ENCODE measurements at places on chromosomes 2 and 18.
A peak's percentile ranks its signal among the peaks of the same experiment; 100 is the strongest.

DNA sequence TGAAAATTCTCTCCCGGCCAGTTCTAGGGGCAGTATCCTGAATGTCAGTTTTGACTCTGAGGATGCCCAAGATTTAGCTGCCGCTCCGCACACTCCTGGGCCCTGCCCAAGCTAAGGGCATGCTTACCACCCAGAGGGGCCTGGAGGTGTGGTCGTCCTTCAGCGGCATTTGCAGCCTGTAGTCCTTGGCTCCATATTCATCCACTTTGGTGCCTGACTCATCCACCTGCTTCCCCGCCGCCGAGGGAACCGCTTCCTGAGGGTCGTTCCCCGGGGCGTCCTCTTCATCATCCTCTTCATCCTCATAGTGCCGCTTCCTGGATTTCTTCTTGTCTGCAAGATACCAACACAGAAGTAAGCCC, 577 bp downstream of the ERCC3 start:
- no peak for DNase-seq

DNA sequence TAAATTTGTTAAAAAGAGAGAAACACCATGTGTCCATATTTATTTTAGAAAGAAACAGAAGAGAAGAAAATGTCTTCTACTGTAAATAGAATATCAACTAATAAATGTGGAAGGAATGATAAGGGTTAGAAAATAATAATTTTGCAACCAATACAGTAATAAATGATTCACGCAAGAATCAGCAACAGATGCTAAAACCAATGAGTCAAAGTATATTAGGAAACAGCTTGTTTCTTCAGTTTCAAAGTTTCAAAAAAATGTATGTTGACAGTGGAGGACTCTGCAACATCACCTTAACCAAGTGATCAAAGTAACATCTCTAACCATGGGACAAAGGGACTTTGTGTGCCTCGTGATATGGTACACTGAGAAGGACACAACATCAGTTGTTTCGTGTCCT, 147.0 kb downstream of the TWIST2 start:
- DNase-seq = no peak

DNA sequence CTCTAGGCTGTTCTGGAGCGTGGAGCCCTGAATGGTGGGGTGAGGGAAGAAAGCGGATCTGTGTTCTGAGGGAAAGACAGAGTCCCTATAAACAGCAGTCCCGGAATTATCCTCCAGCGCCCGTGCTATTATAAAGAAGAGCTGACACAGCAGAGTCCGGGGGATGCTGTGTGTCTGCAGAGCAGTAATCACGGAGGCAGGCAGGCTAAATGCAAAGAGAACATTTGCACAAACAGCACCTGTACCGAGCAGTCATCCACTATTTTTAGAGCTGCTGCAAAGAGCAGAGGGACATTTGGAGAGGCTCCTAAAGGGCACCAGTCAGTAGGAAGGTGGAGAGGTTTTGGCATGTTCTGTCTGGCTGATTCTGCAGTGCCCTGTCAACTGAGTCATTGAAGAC, 293.8 kb upstream of the SLC14A2 start:
- DNase-seq = no peak

DNA sequence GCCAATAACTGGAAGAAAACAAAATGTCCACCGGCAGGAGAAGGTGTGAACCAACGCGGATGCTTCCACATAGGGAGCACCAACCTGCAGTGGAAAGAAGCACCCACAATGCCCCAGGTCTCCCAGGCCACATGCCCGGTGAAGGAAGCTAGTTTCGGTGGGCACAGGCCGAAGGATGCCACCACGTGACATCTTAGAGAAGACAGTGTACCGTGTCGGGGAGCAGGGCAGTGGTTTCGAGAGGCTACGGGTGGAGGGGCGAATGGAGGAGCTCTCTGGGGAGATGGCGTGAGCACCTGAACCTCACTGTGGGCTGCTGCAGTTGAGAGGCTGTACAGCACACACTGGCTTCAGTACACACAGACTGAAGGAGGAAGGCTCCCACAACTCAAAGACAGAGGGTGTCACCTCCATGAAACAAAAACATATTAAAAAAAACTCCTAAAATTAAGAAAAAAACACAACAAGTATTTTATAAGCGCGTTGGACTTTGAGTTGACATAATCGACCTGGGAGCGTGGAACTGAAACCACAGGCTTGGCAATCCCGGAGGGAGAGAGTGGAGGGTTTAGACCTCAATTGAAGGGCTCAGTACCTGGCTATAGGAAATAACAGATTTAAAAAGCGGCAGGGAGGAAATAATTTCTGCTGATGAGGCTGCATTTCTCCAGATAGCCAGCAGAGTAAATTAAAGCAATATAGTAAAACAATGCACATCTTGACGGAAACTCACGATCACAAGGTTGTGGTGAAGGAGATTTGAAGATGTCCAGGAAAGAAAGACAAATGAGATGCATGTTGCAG, 160.1 kb downstream of the RTP5 start:
- DNase-seq = no peak

- no peak for DNase-seq
Measured at GRCh38 chr2:48450936-48451602, 78.9 kb upstream of the STON1 start.

DNA sequence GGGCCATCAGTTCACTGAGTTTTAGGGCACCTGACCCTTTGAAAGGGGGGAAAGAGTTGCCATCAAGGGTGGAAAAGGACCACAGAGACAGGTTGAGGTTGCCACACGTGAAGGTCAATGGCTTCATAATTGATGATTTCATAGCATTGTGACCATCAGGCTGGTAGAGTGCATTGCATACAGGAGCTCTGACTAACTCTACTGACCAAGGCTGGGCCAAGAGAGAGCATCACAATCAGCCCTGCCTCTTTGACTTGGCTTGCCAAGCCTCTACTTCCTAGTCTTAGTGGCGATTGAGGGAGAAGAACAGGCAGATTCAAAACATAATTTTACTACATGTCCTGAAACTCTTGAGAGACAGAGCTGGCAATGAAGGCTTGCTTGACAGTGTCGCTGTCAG, 5.8 kb upstream of the TNP1 start:
- no peak for DNase-seq

DNA sequence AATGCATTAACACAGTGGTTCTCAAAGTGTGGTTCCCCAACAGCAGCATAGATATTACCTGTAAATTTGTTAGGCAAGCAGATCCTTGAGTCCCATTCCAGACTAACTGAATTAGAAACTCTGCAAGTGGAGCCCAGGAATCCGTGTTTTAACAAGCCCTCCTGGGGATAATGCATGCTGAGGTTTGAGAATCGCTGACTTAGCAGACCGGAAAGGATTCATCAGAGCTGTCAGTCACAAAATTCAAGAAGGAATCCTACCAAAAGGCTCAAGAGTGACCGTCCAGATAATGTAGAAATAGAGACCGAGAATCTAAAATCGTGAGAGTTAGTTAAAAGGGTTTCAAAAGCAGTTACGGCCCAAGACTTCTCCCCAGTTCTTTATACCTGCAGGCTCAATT, 66.9 kb downstream of the LOXHD1 start:
- no peak for DNase-seq

GRCh38 chr18:11118051-11118766, 31.2 kb downstream of the PIEZO2 start:
- no peak for DNase-seq

DNA sequence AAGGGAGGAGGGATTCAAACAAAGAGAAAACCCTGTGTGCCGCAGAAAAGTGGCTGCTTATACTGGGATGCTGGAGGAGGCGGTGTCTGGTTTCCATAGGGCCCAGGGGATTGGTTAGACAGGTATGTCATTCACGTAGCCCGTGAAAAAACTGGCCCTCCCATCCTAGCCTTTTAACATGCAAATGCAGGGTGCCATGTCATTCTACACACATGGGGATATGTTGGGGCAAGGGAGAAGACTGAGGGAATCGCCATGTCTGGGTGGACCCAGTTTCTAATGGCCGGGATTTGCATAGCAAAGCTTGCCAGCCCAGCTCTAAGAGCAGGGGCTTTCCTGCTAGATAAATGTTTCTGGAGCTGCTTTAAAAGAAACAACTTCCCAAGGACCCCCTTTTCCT, 8.2 kb upstream of the RNU2-63P start:
- no peak for DNase-seq

DNA sequence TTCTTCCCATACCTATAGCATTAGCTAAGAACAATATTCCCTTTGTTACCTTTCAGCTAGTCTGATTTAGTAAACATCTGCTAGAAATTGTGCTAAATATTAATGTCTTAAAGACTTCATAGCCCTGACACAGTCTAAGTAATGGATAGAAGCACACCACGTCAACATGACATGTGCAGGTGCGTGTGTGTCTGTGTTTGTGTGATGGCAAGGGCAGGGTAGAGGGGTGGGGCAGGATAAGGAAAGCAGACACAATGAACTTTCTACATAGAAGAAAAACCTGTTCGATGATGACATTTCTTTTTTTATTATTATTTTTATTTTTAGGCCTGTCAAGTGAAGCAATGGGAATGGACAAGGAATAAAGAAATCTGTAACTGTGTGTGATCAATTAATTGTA, 223.3 kb downstream of the NOL4 start:
- no peak for DNase-seq

DNA sequence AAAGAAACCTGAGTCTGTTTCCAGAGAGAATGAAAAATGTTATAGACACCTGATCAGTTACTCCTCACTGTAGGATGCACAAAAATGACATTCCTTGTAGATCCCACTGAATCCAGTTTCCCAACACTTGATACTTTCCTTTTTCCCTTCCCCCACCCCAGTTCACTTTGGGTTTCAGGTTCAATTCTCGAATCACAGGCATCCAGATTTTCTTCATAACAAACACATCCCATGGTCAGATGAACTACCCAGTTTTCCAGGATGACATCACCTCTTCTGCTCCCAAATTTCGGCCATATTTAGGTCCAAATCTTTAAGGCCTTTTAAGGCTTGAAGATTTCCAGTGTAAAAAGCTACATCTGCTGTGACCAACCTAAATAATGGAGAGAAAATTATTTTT, 51.5 kb downstream of the UGP2 start:
- no peak for DNase-seq

DNA sequence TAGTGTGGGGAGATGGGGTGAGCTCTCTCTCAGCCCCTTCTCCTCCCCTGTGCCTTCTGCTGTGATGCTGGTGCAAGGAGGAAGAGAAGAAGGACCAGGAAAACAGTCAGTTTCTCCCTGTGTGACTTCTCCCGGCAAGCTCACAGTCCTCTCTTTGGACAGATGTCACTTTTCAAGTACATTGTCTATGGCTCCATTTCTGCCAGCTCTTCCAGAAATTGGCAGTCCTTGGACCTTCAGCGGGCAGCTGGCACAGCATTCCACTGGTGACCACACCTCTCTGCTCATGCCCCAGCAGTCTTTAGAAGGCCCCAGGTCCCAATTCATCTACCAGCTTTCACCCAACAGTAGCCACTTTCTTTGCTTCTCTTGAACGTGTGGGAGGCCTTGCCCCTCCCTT, 63.9 kb downstream of the AOX1 start:
- DNase-seq = no peak

DNA sequence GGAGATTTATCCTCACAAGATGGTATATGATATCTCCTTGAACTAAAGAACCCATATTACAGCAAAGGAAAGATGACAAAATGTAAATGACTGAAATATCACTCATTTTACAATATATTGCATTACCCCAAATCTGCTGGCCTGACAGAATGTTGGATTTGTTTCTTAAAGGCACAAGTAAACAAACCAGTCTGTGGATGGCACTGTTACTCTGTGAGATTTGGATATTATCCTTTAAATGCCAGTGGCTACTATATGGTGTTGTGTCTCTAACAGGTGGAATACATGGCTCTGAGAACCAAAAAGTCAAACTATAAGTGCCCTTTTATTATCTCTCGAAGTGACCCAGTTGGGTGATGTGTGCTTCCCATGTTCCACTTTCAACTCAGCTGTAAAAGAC, 125.7 kb downstream of the PDE1A start:
- no peak for DNase-seq

DNA sequence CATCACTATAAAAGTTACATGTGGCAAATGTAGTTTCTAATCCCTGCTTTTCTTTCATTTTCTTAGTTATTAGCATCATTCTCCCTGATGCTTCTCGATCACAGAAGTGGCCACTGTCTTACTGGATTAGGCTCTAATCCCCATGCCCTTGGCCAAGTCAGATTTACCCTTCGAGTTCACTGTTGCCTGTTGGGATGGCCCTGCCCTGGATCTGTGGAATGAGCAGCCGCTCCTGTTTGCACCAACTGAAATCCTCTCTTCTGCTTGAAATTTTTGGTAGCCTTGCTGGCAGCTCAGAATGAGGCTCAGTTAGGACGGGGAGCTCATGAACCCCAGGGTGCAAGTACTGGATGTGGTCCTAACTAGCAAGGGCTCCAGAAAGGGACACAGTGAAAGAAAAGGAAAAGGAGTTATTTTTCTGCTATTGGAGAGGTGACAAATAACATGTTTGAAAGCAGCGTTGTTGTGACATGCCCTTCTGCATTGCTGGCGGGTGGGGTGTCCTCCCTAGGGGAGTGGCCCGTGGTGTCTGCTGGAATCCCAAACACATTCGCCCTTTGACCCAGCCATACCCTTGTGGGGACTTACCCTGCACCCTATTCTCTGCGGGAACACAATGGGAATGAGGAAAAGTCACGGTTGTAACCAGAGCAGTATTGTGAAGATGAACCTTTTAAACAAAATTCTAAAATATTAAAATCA, 34.5 kb downstream of the RBFA start:
- DNase-seq = no peak

DNA sequence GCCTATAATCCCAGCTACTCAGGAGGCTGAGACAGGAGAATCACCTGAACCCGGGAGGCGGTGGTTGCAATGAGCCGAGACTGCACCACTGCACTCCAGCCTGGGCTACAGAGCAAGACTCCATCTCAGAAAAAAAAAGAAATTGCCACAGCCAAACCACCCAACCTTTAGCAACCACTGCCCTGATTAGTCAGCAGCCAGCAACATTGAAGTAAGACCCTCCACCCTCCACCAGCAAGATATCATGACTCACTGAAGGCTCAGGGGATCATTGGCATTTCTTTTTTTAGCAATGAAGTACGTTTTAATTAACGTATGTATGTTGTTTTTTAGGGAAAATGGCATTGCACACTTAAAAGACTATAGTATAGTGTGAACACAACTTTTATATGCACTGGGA, 349.1 kb upstream of the ACVR2A start:
- no peak for DNase-seq

DNA sequence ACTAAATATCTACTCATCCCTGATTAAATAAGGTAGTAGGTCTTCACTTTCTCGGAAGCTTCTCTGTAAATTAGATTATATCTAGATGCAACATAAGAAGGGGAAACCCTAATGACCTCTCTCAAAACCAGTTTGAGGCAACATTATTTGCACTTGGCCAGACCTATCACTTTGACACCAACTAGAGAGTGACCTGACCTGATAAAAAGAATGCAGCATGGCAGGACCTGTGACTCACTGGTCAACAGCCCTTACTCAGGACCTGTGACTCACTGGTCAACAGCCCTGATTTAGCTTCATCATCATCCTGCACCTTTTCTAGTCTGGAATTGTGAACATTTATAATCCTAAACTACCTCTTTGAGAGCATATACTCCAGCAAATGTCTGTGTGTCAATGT, 1957.7 kb upstream of the CELF4 start:
- no peak for DNase-seq

- no peak for DNase-seq
Measured at GRCh38 chr2:71457123-71457915, 4.0 kb downstream of the DYSF start.

- DNase-seq = no peak
Measured at GRCh38 chr18:49731421-49731841, 81.9 kb downstream of the ACAA2 start.

GRCh38 chr2:177598326-177599138, 206.0 kb downstream of the AGPS start:
- DNase-seq = peak; percentile 76

Measured in NCI-H2171 (cell line).